ENCODE measurements at places on chromosomes 4 and X.

DNA sequence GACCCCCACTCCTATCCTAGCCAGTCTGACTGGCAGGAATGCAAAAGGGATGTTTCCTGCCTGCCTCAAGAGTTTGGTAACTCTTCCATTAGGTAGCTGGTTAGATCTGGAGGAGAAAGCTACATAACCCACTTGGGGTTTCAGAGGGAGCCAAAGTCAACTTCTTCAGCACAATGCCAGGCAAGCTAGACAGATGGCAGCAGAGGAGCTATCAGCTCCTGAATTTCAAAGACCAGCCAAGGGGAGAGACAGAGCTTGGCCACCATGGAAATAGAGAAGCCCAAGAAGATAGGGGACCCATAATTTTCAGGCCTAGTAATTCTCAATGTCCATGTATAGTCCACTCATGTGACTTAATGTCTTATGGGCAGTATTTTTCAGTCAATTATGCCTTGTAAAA is 56.4 kb downstream of the PGRMC1 start:
- DNase-seq = no peak

DNA sequence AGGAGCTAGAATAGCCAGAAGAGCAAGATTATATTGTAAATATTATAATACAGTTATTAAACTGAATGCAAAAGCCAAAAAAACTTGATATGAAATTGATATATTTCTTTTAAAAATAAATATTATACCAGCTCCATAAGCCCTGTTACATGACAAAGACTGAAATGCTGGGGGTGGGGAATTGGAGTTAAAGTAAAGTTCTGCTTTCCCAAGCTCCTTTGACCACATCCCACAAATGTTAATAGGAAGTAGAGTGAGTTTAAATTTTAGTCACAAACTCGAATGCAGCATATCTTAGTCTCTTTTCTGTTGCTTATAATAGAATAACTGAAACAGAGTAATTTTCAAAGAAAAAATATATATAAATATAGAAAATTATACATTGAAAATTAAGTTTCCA is 46.9 kb upstream of the NFKB1 start:
- DNase-seq = no peak

GRCh38 chr4:42149004-42149403 is 3.5 kb downstream of the BEND4 start:
- DNase-seq = no peak

DNA sequence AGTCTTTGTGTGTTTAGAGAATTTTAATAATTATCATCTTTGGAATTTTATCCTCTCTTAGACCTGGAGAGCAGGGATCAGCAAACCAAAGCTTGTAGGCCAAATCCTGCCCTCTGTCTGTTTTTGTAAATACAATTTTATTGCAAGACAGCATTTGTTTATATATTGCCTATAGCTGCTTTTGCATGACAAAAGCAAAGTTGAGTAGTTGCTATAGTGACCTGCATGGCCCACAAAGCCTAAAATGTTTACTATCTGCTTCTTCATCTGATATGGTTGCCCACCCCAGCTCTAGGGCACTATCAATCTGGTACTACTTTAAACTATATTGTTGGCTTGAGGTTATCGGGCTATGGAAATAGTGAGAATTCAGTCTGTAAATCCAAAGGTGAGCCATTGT is 80.3 kb downstream of the GPAT3 start:
- no peak for DNase-seq

- DNase-seq = peak; percentile 13
Measured at GRCh38 chrX:45479835-45480422, 279.3 kb upstream of the DIPK2B start.

- DNase-seq = no peak
Measured at GRCh38 chrX:50081282-50081889, 119.4 kb downstream of the AKAP4 start.

DNA sequence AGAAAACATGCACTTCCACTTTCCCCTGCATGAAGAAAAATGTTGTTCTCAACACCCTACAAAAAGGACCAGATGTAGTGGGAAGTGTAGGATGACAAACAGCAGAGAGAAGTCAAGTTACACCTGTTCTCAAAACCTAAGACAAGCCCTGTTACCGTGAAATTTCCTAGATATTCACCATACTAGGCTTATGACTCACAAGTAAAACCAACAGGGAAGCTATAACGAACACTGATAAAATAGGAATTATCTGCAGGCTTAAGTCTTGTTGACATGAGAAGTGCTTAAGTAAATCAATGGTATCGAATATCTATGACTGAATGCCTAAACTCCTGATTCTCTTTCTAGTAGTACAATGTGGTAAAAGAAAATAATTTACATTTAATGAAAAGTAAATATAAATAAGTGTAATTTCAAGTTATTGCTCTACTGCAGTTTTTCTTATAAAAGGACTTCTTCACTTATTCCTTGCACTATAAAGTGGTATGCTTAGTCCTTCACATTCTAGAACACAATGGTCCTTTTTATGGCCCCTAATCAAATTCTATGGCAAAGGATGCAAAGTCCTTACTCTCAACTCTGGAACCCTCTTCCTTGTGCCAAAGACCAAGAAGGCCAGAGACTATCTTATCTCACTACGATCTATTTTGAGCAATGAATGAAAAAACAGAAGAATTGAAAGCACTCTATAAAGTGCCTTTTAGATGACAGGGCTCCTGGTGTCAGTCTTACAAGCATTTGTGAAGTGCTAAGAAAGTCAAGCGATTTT is 19.6 kb downstream of the AP1S2 start:
- DNase-seq = no peak

DNA sequence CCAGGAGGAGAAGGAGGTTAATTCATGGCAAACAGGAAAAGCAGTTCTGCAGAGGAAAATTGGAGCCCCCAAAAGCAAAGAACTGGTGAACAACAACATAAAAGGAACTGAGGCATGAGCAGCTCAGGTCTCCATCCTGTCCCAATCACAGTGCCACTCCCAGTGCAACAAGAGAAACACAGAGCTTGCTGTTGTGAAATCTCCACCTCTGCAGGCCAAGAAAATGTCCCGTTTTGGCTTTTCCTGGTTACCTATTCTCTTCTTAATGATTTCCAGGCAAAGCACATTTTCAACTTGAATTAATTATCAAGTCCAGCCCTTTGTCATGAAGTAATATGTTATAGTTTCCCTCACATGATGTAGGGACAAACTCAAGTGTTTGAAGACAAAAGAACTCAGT is 778 bp downstream of the C1QTNF7 start:
- no peak for DNase-seq

DNA sequence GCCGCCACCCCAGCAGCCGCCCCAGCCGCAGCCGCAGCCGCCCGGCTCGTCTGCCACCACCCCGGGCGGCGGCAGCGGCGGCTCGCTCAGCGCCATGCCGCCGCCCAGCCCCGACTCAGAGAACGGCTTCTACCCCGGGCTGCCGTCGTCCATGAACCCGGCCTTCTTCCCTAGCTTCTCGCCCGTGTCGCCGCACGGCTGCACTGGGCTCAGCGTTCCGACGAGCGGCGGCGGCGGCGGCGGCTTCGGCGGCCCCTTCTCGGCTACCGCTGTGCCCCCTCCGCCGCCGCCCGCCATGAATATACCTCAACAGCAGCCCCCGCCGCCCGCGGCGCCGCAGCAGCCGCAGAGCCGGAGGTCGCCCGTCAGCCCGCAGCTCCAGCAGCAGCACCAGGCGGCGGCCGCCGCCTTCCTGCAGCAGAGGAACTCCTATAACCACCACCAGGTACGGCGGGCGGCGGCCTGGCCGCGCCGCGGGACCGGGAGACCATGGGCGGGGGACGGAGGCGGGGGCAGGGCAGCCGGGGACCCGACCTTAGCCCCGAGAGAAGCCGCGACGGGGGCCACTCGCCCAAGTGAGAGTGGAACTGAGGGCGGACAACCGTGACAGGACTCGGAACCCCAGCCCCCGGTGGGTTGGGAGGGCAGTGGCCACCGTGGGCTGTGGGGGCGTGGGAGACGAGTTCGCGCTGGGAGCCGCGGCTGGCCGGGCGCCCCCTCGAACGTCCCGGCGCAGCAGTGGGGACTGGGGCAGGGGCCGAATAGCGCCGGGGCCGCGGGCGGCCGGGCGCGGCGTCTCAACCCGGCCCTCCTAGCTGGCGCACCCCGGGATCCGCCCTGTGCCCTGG is 1.8 kb downstream of the CPEB2 start:
- no peak for DNase-seq

GRCh38 chr4:128916832-128917231 is 107.3 kb downstream of the JADE1 start:
- DNase-seq = no peak

GRCh38 chr4:24210332-24210902 is 320.6 kb upstream of the PPARGC1A start:
- peak; percentile 74 for DNase-seq

- DNase-seq = no peak
Measured at GRCh38 chr4:67892253-67892652, 8.5 kb upstream of the TMPRSS11D start.

GRCh38 chr4:135359128-135359527 is 1157.5 kb upstream of the PABPC4L start:
- DNase-seq = no peak

DNA sequence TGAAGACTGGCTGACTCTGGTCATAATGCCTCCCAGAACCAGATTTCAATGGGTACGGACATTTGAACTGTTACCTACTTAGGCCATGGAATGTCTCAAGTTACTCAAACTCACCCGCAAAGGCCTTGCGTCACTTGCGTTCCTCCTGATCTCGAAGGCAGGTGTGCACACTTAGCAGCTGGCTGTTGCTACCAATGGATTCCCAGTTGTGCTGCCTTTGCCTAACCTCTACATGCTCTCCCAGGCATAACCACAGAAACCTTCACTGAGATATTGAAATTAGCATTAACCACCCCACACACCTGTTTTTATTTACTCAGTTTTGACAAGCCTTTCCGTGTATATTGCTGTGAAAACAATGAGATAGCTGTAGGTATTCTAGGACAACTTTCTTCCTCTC is 2.8 kb downstream of the ERVMER34-1 start:
- DNase-seq = no peak

DNA sequence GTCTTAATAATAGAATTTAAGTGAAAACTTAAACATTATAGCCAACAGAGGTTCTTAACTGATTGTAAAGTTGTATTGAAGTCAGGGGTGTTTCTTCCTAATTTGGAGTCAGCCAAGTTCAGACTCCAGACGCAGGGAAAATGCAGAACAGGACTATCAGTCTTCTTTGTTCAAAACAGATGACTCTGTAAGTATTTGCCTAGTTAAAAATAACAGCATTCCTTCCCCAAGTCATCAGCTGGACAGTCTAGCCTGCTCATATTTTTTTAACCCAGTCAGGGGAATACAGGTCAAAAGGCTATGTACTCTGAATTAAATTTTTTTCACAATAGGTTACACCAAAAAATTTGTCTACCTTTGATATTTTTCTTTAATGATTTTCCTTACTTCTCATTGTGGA is 73.8 kb upstream of the DCLK2 start:
- no peak for DNase-seq

DNA sequence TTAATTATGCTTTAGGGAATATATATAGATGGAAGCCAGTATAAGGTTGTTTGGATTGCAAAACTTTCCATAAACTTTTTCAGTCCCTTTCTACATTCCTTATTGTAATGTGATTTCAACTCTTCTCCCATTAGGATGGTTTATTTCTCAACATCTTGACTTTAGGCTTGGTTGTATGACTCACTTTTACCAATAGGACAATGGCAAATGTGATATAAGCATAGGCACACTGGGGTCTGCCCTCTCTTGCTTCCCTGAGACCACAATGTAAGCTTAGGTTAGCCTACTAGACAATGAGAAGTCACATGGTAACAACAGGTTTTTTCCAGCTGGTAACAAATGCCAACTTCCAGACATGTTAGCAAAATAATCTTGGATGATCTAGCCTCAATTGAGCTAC is 163.3 kb upstream of the RBPJ start:
- no peak for DNase-seq

GRCh38 chr4:124199755-124200154 is 512.8 kb downstream of the ANKRD50 start:
- no peak for DNase-seq

DNA sequence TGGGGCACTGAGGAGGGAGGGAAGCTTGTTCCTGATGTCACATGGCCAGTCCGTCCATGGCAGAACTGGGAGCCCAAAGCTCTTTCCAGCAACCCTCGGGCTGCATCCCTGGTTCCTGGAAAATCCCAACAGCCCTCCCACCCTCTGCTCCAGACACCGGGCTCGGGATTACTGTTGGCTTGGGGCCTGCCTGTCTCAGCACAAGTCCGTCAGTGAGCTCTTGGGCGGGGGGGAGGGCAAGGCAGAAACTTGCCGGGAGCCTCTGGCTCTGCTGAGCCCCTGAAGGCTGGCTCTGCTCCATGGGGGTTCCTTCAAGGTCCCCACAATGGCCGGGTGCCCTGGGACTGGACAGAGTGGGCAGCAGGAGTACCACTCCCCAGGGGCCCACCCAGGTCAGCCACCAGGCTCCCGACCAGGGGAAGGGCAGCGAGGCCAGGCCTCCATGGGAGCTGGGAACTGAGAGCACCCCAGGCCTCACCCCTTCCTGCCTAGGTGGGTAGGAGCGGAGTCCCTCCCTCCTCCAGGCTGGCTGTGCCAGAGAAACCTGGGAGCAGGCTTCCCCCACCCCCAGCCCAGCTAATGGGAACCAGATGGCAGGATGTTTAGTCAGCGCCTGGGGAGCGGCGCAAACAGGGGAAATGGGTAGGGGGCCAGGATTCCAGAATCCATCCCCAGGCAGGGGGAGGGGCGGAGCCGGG is 6.4 kb upstream of the HAUS7 start:
- DNase-seq = no peak

DNA sequence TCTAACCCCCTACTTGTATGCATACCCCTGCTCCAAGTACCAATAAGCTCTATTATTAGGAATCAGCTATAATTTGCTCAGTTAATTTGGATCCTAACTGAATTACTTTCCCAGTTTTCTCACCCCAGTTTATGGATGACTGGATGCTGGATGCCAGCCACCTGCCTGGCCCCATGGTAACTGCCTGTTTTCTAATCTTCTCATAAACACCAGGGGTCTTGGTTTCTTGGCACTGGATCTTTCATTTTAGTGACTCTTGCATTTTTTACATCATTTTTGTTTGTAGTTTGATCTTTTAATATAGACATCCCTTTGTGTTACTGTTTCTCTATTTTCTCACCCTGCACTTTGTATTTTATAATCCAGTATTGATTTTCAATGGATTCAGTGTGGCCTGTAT is 246.8 kb downstream of the ADGRL3 start:
- DNase-seq = no peak

- no peak for DNase-seq
Measured at GRCh38 chr4:113832803-113833202, 71.3 kb upstream of the CAMK2D start.

DNA sequence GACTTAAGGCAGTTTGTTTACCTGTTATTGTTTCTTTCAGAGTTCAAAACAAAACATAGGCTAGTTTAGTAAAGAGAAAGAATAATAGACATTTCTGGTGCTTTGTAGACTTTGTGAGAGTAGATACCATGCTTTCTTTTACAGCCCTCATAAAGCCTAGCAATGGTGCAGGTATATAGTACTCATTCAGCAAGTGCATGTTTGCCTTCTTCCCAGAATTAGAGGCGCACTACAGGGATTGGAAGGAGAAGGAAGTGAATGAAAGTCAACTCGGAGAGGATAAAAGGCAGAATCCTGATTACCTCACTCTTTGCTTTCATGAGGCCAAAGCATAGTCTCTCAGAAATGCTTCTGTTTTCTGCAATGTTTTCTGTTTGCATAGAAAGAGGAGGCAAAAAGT is 43.1 kb upstream of the FHDC1 start:
- DNase-seq = no peak
